Activated naive CD4-positive, alpha-beta T cell treated with anti-CD3 and anti-CD28 coated beads for 36 hours (primary cell): ENCODE measurements at places on chromosomes 7 and 10. TPM values are rescaled to one million over a fixed set of nuclear protein-coding genes. Genes with fewer than 3 reads are reported as not detected.

DNA sequence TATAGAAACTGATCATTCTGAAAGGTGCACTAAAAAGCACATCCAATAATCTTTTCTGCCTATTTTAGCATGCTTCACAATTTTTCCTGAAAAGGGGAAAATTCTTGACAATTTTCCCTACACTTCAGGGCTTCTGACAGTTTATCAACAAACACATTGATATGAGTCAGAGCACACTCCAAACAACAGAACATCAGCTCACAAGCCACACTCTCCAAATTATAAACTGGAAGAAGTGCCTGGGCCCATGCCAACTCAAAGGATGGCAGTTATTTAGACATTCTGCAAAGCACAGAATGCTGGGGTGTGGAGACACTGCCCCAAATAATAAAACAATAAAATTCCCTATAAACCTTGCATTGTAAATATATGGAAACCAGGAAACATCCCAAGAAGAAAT lies 90.8 kb downstream of the ELAPOR2 start:
- H3K27me3 ChIP-seq = no peaks in the 10 kb centered on the region
- no peak overlapping the region for H3K4me3 ChIP-seq
- H3K36me3 ChIP-seq = no peaks in the 10 kb centered on the region
- no peak for DNase-seq

DNA sequence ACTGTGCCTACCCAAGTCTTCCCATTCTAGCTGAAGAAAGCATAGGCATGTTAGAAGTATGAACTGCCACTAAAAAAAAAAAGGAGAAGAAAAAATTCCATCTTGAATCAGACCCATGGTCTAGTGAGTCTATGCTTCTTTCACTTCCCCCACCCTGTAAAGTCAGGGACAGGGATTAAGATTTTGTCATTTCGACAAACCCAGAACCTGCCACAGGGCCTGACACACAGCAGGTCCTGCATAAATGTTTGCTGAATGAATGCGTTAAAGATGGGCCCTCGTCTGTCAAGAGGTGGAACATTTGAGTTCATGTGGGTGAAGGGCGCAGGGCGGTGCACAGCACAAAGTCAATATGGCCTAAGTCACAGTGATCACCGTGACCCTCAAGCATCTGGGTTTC lies 4.9 kb downstream of the HIPK2 start:
- H3K4me3 ChIP-seq = no peak overlapping the region
- DNase-seq = no peak
- H3K36me3 ChIP-seq = no peaks in the 10 kb centered on the region

DNA sequence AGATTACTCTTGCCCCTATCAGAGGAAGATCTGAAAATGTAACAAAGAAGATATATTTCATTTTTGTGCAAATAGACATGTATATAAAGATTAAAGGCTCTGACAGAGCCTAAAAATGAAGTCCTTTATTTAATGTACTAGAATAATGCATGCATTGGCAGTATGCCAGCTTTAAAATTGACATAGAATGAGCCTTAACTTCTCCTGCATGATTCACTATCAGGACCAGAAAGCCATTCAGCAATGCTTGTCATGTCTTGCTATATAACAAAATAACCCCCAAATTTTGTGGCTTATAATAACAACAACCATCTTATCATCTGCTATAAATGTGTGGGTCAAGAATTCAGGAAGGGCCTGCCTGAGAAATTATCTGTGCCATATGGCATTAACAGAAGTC lies 411.9 kb downstream of the GRM8 start:
- H3K4me1 ChIP-seq = no peaks in the 10 kb centered on the region
- no peaks in the 10 kb centered on the region for H3K36me3 ChIP-seq
- H3K4me3 ChIP-seq = no peak overlapping the region
- DNase-seq = no peak
- H3K27ac ChIP-seq = no peak overlapping the region

- no peak overlapping the region for H3K4me3 ChIP-seq
- H3K4me1 ChIP-seq = no peaks in the 10 kb centered on the region
- no peaks in the 10 kb centered on the region for H3K36me3 ChIP-seq
- DNase-seq = no peak
- peaks cover 2% of the 10 kb centered on the region for H3K27me3 ChIP-seq
These were observed 482.6 kb upstream of the SEMA3A start for GRCh38 chr7:84677117-84677732.

DNA sequence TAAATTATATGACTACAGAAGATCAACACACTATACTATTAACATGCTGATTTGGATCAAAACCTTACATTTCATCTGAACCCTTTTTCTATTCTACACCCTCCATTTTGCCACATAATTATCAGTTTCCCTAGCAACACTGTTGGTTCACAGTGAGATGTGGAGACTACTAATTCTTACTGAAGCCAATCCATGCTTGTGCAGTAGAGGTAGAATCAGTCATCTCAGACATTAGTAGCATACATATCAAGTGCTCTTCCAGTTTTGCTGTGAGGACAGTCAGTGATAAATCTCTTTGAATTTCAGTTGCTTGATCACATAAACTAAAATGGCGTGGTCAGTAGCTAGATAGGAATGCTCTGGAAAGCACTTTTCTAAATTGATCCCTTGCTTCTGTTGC lies 70.3 kb downstream of the PON1 start:
- no peak overlapping the region for H3K4me3 ChIP-seq
- no peaks in the 10 kb centered on the region for H3K36me3 ChIP-seq
- peaks cover 6% of the 10 kb centered on the region for H3K27me3 ChIP-seq
- no peak overlapping the region for H3K27ac ChIP-seq
- H3K4me1 ChIP-seq = no peaks in the 10 kb centered on the region
- no peak for DNase-seq

GRCh38 chr7:106652092-106652491 lies 8.9 kb downstream of the CCDC71L start:
- H3K4me1 ChIP-seq = peaks cover 1% of the 10 kb centered on the region
- H3K36me3 ChIP-seq = no peaks in the 10 kb centered on the region
- no peak overlapping the region for H3K27ac ChIP-seq
- peaks cover 2% of the 10 kb centered on the region for H3K27me3 ChIP-seq

DNA sequence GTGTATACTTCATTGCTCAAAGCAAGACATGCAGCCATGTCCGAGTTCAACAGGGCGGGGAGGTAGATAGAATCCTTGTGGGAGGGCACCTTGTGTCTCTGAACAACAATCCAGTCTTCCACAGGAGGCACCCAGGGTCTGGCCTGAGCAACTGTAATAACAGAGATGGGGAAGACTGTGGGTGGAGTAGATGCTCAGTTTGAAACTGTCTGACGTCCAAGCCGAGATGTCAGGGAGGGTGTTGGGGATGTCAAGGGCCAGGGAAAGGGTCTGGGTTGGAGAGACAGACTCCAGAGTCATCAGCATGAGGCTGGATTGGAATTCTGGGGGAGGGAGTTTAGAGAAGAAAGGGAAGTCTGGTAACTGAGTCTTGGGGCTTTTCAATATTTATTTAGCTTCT lies 88.0 kb downstream of the FANK1 start:
- DNase-seq = no peak
- H3K4me3 ChIP-seq = no peak overlapping the region
- no peak overlapping the region for H3K27ac ChIP-seq
- H3K4me1 ChIP-seq = no peaks in the 10 kb centered on the region

DNA sequence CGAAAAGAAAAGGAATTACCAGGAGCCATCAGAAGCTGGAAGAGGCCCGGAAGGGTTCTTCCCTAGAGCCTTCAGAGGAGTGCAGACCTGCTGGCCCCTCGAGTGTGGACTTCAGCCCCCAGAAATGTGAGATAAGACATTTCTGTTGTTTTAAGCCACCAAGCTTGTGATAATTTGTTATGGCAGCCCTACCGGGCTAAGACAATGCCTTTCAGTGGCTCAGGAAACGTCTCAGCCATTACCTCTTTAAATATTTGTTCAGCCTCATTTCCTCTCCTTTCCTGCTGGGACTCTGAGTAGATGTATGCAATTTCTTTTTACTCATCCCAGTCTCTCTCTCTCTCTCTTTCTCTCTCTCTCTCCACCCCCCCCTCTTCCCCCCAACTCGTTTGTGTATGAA lies 174.7 kb upstream of the GRB10 start:
- no peaks in the 10 kb centered on the region for H3K36me3 ChIP-seq
- H3K4me3 ChIP-seq = no peak overlapping the region
- H3K27me3 ChIP-seq = peaks cover 6% of the 10 kb centered on the region
- DNase-seq = no peak

GRCh38 chr10:38003588-38003987 lies 6.9 kb upstream of the ZNF33A start:
- H3K27ac ChIP-seq = no peak overlapping the region
- H3K27me3 ChIP-seq = no peaks in the 10 kb centered on the region
- H3K4me1 ChIP-seq = no peaks in the 10 kb centered on the region
- DNase-seq = no peak

- H3K36me3 ChIP-seq = peaks cover 2% of the 10 kb centered on the region
- no peak for DNase-seq
- H3K4me3 ChIP-seq = no peak overlapping the region
- no peak overlapping the region for H3K27ac ChIP-seq
- peaks cover 1% of the 10 kb centered on the region for H3K27me3 ChIP-seq
These were observed 79.7 kb upstream of the ZNF32 start for GRCh38 chr10:43728425-43728824.

DNA sequence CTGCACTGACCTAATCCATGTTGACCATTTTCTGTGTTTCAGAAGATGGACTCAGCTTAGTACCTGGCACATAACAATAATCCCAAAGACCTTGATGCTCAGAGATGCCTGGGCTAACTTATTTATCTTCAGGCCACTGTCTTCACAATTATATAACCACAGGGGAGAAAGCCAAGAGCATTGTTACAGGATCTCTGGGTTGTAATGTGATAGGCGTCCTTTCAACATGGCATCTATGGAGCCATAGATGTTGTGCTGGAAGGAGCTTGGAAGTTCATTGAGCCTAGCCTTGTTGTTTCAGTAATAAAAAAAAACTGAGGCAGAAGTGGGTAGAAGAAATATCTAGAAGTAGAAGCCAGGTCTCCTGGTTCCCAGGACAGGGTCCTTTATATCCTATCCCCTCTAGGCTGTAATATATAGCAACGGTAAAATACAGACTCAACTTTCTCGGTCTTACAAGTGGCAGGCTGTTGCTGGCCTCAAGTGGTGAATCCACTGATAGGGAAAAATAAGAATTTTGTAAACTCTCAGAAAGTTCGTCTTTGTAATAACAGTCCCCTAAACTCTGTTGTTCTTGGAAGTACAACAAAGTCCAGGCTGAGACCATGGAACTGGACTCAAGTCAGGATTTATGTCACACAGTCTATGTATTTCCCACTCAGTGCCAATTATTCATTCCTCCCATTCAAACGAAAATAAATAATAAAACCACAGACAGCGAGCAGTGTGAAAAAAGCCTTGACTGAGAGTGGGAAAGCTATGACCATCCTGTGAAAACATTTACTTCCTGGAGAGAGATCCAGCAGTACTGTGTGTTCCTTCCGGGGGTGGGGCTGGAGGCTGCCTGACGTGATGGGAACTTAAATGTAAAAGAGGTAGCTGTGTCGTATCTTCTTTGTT lies 277.6 kb downstream of the REEP3 start:
- no peaks in the 10 kb centered on the region for H3K36me3 ChIP-seq
- peak; percentile 10 for DNase-seq
- no peak overlapping the region for H3K4me3 ChIP-seq
- no peak overlapping the region for H3K27ac ChIP-seq
- peaks cover 11% of the 10 kb centered on the region for H3K27me3 ChIP-seq

GRCh38 chr7:106575138-106575823 lies 85.7 kb downstream of the CCDC71L start:
- H3K4me3 ChIP-seq = no peak overlapping the region
- no peak overlapping the region for H3K27ac ChIP-seq
- peaks cover 13% of the 10 kb centered on the region for H3K27me3 ChIP-seq
- DNase-seq = no peak
- H3K36me3 ChIP-seq = no peaks in the 10 kb centered on the region

DNA sequence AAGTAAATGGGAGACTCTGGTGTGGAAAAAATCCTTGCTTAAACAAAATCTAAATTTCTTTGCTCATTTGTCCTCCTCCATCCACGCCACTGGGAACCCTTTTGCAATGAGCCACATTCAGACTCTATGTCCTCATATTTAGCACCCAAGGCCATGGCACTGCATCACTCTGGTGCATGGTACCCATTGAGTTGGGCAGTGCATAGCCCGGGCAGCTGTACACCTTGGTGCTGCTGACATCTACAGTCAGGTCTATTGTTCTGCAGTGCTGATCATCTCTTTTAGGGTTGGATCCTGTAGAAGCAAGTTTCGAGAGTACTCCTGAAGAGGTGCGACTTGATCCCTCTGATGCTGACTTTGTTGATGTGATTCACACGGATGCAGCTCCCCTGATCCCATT lies 6.8 kb downstream of the PNLIPRP1 start:
- no peaks in the 10 kb centered on the region for H3K36me3 ChIP-seq
- H3K4me3 ChIP-seq = no peak overlapping the region
- H3K27me3 ChIP-seq = no peaks in the 10 kb centered on the region
- no peaks in the 10 kb centered on the region for H3K4me1 ChIP-seq

- H3K36me3 ChIP-seq = peaks cover 11% of the 10 kb centered on the region
- peaks cover 31% of the 10 kb centered on the region for H3K4me1 ChIP-seq
- no peaks in the 10 kb centered on the region for H3K27me3 ChIP-seq
These were observed 36.8 kb downstream of the OGDH start for GRCh38 chr7:44643206-44643605.

- DNase-seq = no peak
- H3K27ac ChIP-seq = no peak overlapping the region
- peaks cover 13% of the 10 kb centered on the region for H3K4me1 ChIP-seq
- no peak overlapping the region for H3K4me3 ChIP-seq
- no peaks in the 10 kb centered on the region for H3K36me3 ChIP-seq
These were observed 9.9 kb downstream of the TTYH3 start for GRCh38 chr7:2641406-2642393.

- peaks cover 12% of the 10 kb centered on the region for H3K36me3 ChIP-seq
- H3K4me1 ChIP-seq = no peaks in the 10 kb centered on the region
- H3K27me3 ChIP-seq = no peaks in the 10 kb centered on the region
These were observed 173.2 kb downstream of the EBF3 start for GRCh38 chr10:129790715-129791446.

FBXO24 gene
- total RNA-seq = 1.5 TPM

CDH23 gene
- total RNA-seq = 1.6 TPM

FXYD4 gene
- total RNA-seq = not detected

LRMDA gene
- not detected for total RNA-seq

NUTM2E gene
- not detected for total RNA-seq

DDX21 gene
- total RNA-seq = 164 TPM

TFR2 gene
- 4.2 TPM for total RNA-seq

KIAA1549 gene
- total RNA-seq = 0.67 TPM

MOGAT3 gene
- total RNA-seq = not detected

TBX20 gene
- total RNA-seq = not detected

SCART1 gene
- 1.5 TPM for total RNA-seq
